ENCODE measurements at places on chromosomes 6 and 20.

GRCh38 chr6:93083337-93084230 is 335.8 kb downstream of the EPHA7 start:
- H3K4me1 ChIP-seq = no peaks in the 10 kb centered on the region
- H3K27me3 ChIP-seq = no peaks in the 10 kb centered on the region
- no peak for DNase-seq

DNA sequence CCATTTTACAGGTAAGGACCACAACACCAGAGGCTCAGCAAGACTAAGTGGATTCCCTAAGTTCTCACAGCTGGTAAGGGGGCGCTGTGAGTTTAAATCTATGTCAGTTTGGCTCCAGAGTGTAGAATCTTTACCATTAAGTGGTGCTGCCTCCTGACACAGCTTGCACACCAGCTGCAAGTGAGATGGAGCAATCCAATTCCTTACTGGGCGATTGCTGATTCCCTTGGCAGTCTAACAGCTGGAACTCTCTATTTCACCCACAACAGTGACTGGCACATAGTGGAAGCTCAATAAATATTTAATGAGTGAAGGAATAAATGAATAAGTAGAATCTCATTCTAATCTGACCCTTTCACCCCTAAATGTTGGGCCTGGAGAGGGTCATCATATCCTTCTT is 176.7 kb downstream of the CLIC5 start:
- no peaks in the 10 kb centered on the region for H3K4me1 ChIP-seq
- no peak overlapping the region for H3K4me3 ChIP-seq
- no peak for DNase-seq
- no peak overlapping the region for H3K27ac ChIP-seq
- no peaks in the 10 kb centered on the region for H3K27me3 ChIP-seq
- no peaks in the 10 kb centered on the region for H3K36me3 ChIP-seq

- peaks cover 7% of the 10 kb centered on the region for H3K27me3 ChIP-seq
- no peaks in the 10 kb centered on the region for H3K36me3 ChIP-seq
- H3K27ac ChIP-seq = no peak overlapping the region
These were observed 1.1 kb upstream of the TCF15 start for GRCh38 chr20:611047-611842.

GRCh38 chr20:60352596-60352995 is 394.4 kb downstream of the CDH26 start:
- H3K4me3 ChIP-seq = no peak overlapping the region
- H3K4me1 ChIP-seq = no peaks in the 10 kb centered on the region
- DNase-seq = no peak
- no peaks in the 10 kb centered on the region for H3K36me3 ChIP-seq

All from uterus (tissue), 4 donors.